ENCODE measurements at places on chromosomes 11 and 22. TPM values are rescaled to one million over a fixed set of nuclear protein-coding genes. Genes with fewer than 3 reads are reported as not detected.
A peak's percentile ranks its signal among the peaks of the same experiment; 100 is the strongest.

Gene MYEOV
- total RNA-seq, result 3.2 TPM

Gene GNB1L
- total RNA-seq, result 11.0 TPM

Gene GLYAT
- not detected for total RNA-seq

Gene OR5W2
- total RNA-seq, result not detected

Gene OR5P2
- under 0.01 TPM for total RNA-seq

Gene FBLN1
- total RNA-seq, result 256 TPM

Gene MOV10L1
- total RNA-seq, result 10.8 TPM

Gene UBASH3B
- 30.7 TPM for total RNA-seq

Gene PTPRJ
- 29.8 TPM for total RNA-seq

Gene BTBD18
- total RNA-seq, result not detected

Gene CRYBB2
- not detected for total RNA-seq

Gene SLN
- total RNA-seq, result not detected

GRCh38 chr11:14148653-14149273 lies 186.2 kb downstream of the SPON1 start:
- peak; percentile 38 for DNase-seq

DNA sequence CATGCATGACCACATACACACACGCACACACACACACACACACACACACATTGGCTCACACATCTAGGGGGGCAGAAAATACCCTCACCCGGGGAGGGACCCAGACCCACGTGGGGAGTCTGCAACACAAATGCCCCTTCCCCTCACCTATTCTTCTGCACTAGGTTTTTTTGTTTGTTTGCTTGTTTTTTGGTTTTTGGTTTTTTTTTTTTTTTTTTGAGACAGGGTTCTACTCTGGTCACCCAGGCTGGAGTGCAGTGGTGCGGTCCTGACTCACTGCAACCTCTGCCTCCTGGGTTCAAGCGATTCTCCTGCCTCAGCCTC lies 28.4 kb downstream of the WEE1 start:
- DNase-seq, result no peak

- no peak for DNase-seq
Measured at GRCh38 chr11:92644595-92645445, 324.6 kb upstream of the MTNR1B start.

DNA sequence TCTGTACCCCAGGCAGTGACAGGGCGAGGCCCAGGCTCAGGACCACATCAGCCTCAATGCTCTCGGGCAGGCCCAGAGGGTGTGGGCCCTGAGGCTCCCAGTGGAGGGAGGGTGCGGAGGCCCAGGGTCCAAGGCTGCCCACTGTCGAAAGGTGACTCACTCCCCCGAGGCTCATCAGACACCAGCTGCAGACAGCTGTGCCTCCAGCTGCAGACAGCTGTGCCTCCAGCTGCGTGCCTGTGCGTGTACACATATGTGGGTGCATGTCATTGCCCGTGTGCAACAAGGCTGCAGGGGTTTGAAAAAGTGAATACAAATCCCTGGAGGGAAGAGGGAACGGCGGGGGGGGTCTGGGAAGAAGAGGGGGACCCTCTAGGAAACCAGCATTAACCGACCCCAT lies 134.3 kb downstream of the BRD1 start:
- DNase-seq, result no peak

DNA sequence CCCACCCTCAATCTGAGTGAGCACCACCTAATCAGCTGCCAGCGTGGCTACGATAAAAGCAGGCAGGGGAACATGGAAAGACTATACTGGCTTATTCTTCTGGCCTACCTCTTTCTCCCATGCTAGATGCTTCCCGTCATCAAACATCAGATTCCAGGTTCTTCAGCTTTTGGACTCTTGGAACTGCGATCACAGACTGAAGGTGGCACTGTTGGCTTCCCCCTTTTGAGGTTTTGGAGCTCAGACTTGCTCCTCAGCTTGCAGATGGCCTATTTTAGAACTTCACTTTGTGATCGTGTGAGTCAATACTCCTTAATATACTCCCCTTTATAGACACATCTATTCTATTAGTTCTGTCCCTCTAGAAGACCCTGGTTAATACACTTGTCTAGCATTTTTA lies 543.7 kb upstream of the RAG2 start:
- DNase-seq, result no peak

DNA sequence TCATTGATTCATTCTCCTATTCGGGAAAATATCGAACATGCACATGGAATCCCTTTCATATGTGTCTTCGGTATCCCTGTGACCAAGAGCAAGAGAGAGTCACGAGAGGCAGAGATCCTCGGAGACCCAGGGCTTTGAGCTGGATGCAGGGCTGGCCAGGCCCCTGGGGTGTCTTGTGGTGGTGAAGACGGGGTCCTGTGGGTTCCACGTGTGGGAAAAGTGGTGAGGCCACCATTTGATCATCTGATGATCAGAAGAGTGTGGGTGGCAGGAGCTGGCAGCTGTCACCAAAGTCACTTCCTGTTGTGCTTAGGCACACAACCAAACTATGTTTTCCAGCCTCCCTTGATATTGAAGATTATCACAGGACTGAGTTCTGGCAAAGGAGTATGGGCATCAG lies 94.0 kb downstream of the BRD1 start:
- DNase-seq, result no peak

- DNase-seq, result no peak
Measured at GRCh38 chr22:23695571-23696325, 4.9 kb downstream of the RGL4 start.

- DNase-seq, result no peak
Measured at GRCh38 chr22:47030143-47030661, 267.8 kb downstream of the TBC1D22A start.

GRCh38 chr22:30015229-30015797 lies 65.0 kb upstream of the HORMAD2 start:
- DNase-seq, result peak; percentile 37

- peak; percentile 53 for DNase-seq
Measured at GRCh38 chr11:77039491-77040400, 5.5 kb downstream of the B3GNT6 start.

DNA sequence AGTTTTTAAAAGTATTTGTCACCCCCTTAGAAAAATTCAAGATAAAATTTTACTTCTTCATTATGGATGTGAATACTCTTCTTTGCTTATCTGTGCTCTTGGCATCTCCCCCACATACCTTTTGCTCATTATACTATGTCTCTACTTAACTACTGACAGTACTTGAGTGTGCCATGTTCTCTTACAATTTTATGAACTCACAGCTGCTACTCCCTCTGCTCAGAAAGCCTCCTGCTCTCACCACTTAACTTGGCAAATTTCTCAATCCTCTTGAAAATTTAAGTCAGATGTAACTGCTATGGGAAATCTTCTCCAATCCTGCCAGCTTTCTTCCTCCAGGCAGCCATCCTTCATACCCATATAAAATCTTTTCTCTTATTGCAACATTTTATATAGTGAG lies 163.4 kb downstream of the CNTN5 start:
- no peak for DNase-seq

DNA sequence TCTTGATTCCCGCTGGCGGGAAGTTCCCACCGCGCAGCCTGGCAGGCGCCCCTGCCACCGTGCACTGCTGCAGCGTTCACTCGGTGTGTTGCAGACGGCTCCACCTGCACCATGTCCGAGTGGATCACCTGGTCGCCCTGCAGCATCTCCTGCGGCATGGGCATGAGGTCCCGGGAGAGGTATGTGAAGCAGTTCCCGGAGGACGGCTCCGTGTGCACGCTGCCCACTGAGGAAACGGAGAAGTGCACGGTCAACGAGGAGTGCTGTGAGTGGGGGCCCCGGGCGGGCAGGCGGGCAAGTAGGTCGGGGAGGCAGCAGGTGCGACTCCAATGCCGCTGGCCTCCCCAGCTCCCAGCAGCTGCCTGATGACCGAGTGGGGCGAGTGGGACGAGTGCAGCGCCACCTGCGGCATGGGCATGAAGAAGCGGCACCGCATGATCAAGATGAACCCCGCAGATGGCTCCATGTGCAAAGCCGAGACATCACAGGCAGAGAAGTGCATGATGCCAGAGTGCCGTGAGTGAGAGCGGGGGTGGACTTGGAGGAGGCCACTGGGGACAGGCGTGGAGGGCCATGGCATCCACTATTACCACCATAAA lies 99.7 kb downstream of the RRAS2 start:
- no peak for DNase-seq
